ENCODE measurements at places on chromosomes 2 and 18.

- no peak for DNase-seq
Observed at GRCh38 chr2:85133751-85134254, 611 bp downstream of the TCF7L1 start.

GRCh38 chr18:45974088-45974536 is 7.0 kb upstream of the EPG5 start:
- DNase-seq = peak; percentile 60

DNA sequence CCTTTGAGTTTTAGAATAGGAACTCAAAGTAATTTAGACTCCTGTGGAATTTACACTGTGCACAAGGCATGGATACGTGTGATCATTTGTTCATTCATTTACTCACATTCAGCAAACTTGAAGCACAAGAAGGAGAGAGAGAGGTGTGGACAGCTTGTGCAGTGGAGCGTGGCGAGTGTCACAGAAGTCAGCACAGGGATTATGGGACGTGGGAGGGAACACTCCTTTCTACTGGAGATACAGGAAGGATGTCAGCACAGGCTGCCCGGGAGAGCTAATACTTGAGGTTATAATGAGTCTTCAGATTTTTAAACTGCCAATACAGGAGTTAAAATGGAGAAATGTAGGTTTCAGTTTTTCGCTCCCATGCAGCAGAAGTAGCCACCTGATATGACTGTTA is 7.0 kb downstream of the FAM228A start:
- DNase-seq = no peak

DNA sequence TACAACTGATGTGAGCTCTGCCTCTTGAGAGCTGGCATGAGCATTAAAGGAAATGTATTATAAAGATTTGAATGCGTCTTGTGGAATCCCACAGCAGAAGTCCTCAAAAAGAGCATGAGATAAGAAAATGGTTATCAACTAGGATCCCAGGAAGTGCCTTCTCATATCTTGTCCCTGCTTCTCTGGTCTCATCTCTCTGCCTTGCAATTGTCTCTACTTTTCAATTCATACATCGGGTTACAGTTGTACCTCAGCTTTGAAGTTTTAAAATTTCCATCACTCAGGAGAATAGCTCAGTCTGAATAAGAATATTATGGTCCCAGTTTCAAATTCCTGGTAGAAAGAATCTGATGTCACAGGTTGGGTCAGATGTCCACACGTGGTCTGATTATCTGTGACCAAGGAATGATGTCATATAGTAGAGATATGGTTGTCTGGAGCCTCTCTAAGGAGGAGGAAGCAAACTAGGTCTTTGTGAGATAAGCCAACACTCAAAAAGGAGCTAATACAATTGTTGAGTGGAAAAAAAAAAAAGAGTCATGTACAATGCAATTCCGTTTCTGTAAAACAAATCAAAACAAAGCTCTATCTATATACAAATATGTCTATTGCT is 21.7 kb upstream of the CCDC88A start:
- no peak for DNase-seq

GRCh38 chr2:237574467-237574866 is 8.1 kb downstream of the PRLH start:
- no peak for DNase-seq

GRCh38 chr2:113134717-113135116 is 7.3 kb downstream of the IL1RN start:
- no peak for DNase-seq

DNA sequence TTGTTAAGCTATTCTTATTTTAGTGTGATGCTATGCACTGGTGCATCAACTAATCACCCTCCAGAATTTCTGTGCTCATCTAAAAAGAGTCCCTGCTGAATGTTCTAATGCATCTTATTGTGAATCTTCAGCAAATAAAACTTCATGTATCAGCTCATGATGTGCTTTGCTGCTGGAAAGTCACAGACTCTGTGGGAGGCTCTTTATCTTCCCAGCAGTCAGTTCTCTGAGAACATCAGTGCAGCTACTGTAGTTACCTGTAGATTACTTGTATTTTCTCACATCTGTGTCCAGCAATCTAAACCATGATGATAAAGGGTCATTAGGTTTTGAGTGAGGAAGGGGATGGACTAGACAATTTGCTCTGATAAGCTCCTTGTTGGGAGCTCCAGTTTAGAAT is 141.6 kb upstream of the SP3 start:
- no peak for DNase-seq

DNA sequence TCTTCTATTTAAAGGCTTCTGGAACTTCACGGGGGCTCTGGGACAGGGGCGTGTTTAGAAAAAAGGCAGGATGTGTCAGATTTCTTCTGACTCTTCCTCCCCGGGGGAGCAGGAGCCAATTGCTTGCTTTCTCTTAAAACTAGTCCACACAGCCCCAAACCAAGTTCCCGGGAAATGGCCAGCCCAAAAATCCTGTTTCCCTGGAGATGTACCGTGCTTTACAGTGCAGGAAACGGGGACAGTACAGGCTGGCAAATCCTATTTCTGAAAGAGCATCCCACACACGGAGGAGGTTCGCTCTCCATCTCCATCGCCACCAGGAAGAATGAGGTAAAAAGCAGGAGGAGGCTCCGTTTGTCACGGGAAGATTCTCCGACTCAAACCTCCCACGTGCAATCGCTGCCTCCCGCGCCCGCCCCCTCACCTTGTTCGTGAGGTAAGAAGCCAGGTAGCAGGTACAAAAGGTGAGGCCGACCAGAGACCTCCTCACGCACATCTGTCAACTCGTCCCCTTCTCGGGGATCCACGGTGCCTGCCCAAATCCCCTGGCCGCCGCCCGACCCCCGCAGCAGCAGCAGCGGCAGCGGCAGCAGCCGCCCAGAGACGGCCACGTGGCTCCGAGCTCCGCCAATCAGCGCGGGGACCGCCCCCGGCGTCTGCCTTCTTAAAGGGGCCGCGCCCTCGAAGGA is 15.6 kb upstream of the RIOK3 start:
- DNase-seq = peak; percentile 70

GRCh38 chr2:101249826-101250225 is 2.9 kb upstream of the CNOT11 start:
- no peak for DNase-seq

GRCh38 chr2:123563515-123563914 is 461.6 kb upstream of the CNTNAP5 start:
- DNase-seq = no peak

- DNase-seq = no peak
Observed at GRCh38 chr2:40480596-40480995, 28.7 kb upstream of the SLC8A1 start.

GRCh38 chr18:28514699-28515098 is 337.8 kb upstream of the CDH2 start:
- DNase-seq = no peak

- no peak for DNase-seq
Observed at GRCh38 chr2:224946895-224947294, 95.4 kb downstream of the DOCK10 start.

DNA sequence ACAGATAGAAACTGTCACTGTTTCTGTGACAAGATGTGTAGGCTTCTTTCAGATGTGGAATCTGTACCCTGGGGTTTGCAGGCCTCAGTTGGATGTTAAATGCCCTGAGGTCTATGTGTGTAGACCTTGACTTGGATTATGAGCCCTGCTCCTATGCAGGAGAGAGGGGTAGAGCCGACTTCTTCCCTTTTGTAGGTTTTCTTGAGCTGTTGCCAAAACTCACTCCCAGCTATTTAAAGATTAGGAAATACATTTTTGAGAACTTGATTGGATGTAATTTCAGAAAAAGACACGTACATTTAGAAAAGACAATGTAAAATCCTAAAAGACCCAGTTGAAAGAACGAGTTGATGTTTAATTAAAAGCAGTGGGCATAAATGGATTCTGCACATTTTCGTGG is 374.8 kb downstream of the SLC4A3 start:
- DNase-seq = no peak

- no peak for DNase-seq
Observed at GRCh38 chr18:13611601-13612195, 114.7 kb downstream of the FAM210A start.

- DNase-seq = no peak
Observed at GRCh38 chr2:74893332-74893731, 59.4 kb downstream of the HK2 start.

- DNase-seq = no peak
Observed at GRCh38 chr2:206031950-206032567, 53.9 kb downstream of the INO80D start.

GRCh38 chr2:195458936-195459335 is 198.1 kb upstream of the SLC39A10 start:
- no peak for DNase-seq
